ENCODE measurements at places on chromosomes 7 and 10. TPM values are rescaled to one million over a fixed set of nuclear protein-coding genes. Genes with fewer than 3 reads are reported as not detected.

GRCh38 chr7:145584401-145584800, 532.2 kb upstream of the CNTNAP2 start:
- no peak for DNase-seq
- H3K4me3 ChIP-seq, result no peak overlapping the region
- no peaks in the 10 kb centered on the region for H3K36me3 ChIP-seq

BLNK gene
- 0.16 TPM for total RNA-seq

- H3K27ac ChIP-seq, result no peak overlapping the region
- H3K27me3 ChIP-seq, result peaks cover 3% of the 10 kb centered on the region
- H3K36me3 ChIP-seq, result no peaks in the 10 kb centered on the region
- H3K4me1 ChIP-seq, result no peaks in the 10 kb centered on the region
Observed at GRCh38 chr10:1544209-1544673, 193.1 kb downstream of the ADARB2 start.

GRCh38 chr7:67470256-67470751, 473.7 kb downstream of the TYW1 start:
- H3K4me3 ChIP-seq, result no peak overlapping the region
- no peaks in the 10 kb centered on the region for H3K4me1 ChIP-seq
- H3K36me3 ChIP-seq, result no peaks in the 10 kb centered on the region
- no peak for DNase-seq

DNA sequence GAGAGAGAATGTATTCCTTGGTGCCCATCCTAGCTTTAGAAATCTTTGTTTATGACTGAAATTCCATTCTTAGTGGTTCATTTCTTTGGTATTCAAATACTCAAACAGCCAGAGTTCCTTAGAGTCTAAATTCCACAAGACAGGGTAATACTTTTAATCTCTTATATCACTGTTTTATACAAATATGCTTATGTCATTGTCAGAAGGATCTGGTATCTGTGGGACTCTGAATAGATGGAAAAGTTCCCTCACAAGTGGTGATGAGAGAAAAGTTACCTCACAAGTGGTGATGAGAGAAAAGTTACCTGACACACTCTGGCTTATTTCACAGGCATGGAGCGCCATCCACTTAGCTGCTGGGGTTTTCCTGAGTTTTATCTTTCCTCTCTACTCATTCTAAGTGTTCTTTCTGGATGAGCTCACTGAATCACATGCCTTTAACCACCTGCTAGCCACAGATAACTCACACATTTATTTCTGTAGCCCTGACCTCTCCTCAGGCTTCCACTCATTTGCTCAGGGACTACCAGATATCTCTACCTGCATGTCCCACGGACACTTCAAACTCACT, 784.0 kb downstream of the SUGCT start:
- no peak overlapping the region for H3K4me3 ChIP-seq
- no peaks in the 10 kb centered on the region for H3K27me3 ChIP-seq
- H3K27ac ChIP-seq, result no peak overlapping the region
- no peak for DNase-seq

NPC1L1 gene
- not detected for total RNA-seq

FFAR4 gene
- total RNA-seq, result not detected

UPK3B gene
- total RNA-seq, result not detected

- H3K4me1 ChIP-seq, result peaks cover 43% of the 10 kb centered on the region
- no peaks in the 10 kb centered on the region for H3K27me3 ChIP-seq
- H3K36me3 ChIP-seq, result peaks cover 13% of the 10 kb centered on the region
- peak overlapping the region; percentile 97 for H3K4me3 ChIP-seq
Observed at GRCh38 chr7:131109759-131110296, 217.8 kb upstream of the MKLN1 start.

GCK gene
- 2.6 TPM for total RNA-seq

DNA sequence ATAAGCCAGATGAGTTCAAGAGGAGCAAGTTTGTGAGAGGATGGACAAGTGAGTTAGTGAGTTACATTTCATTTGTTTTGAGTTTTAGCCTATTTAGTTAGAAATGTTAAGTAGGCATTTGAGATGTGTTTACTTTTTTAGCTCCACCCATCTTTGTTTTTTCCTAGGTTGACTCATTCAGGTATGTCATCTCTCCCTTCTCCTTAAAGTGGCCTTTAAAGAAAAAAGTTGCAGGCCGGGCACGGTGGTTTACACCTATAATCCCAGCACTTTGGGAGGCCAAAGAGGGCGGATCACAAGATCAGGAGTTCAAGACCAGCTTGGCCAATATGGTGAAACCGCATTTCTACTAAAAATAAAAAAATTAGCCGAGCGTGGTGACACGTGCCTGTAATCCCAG, 71.2 kb downstream of the BMPR1A start:
- no peaks in the 10 kb centered on the region for H3K27me3 ChIP-seq
- H3K27ac ChIP-seq, result no peak overlapping the region
- H3K36me3 ChIP-seq, result no peaks in the 10 kb centered on the region
- DNase-seq, result no peak
- no peak overlapping the region for H3K4me3 ChIP-seq
- no peaks in the 10 kb centered on the region for H3K4me1 ChIP-seq

C10orf53 gene
- not detected for total RNA-seq

GRCh38 chr7:50349963-50350944, 45.7 kb downstream of the IKZF1 start:
- DNase-seq, result peak; percentile 94
- H3K27me3 ChIP-seq, result no peaks in the 10 kb centered on the region
- peak overlapping the region; percentile 95 for H3K27ac ChIP-seq
- peaks cover 89% of the 10 kb centered on the region for H3K36me3 ChIP-seq

DNA sequence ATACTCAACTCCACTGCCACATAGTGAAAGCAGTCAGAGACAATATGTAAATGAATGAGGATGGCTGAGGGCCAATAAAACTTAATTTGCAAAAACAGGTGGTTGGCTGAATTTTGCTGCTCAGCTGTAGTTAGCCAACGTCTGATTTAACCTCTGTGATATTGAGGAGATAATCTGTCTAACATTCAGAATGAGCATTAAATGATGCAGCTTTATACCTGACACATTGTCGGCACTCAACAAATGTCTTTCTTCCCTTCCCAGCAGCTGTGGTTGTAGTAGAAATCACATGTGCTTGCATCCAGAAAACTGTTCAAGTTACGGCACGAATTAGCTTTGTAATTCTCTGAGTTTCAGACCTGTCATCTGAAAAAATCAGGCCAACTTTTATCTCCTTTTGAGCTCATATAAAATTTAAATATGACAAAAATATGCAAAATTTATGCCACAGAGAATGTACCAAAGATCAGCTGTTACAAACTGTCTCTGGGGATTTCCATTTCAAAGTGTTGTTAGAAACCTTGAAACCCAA, 1239.7 kb downstream of the GATA3 start:
- DNase-seq, result no peak
- peak overlapping the region; percentile 10 for H3K27ac ChIP-seq
- no peaks in the 10 kb centered on the region for H3K27me3 ChIP-seq
- peaks cover 18% of the 10 kb centered on the region for H3K4me1 ChIP-seq
- H3K36me3 ChIP-seq, result no peaks in the 10 kb centered on the region
- no peak overlapping the region for H3K4me3 ChIP-seq

ZKSCAN5 gene
- total RNA-seq, result 7.9 TPM

SPDYE5 gene
- total RNA-seq, result not detected

GPR15LG gene
- total RNA-seq, result not detected

GRCh38 chr10:45557275-45557905, 115.2 kb downstream of the ZFAND4 start:
- no peaks in the 10 kb centered on the region for H3K36me3 ChIP-seq
- H3K27me3 ChIP-seq, result no peaks in the 10 kb centered on the region
- peaks cover 28% of the 10 kb centered on the region for H3K4me1 ChIP-seq
- peak; percentile 21 for DNase-seq
